GM23338 (cell line): ENCODE measurements at places on chromosomes 12 and 14. TPM values are rescaled to one million over a fixed set of nuclear protein-coding genes. Genes with fewer than 3 reads are reported as not detected.
A peak's percentile ranks its signal among the peaks of the same experiment; 100 is the strongest.

GRCh38 chr12:31021809-31022494 is 51.7 kb upstream of the DDX11 start:
- H3K27me3 ChIP-seq: no peaks in the 10 kb centered on the region
- H3K27ac ChIP-seq: no peak overlapping the region
- no peaks in the 10 kb centered on the region for H3K4me1 ChIP-seq
- DNase-seq: no peak

GRCh38 chr12:111529424-111530368 is 69.4 kb downstream of the ATXN2 start:
- peak; percentile 84 for DNase-seq
- peaks cover 14% of the 10 kb centered on the region for H3K36me3 ChIP-seq
- H3K4me3 ChIP-seq: no peak overlapping the region
- no peaks in the 10 kb centered on the region for H3K4me1 ChIP-seq
- 0 out of 2 replicates have a peak overlapping the region, but pooled peaks have one; percentile 15 for H3K27ac ChIP-seq
- H3K27me3 ChIP-seq: no peaks in the 10 kb centered on the region

- no peak overlapping the region for H3K4me3 ChIP-seq
- H3K27ac ChIP-seq: no peak overlapping the region
- no peaks in the 10 kb centered on the region for H3K36me3 ChIP-seq
- DNase-seq: no peak
These were observed 40.1 kb downstream of the PDZRN4 start for GRCh38 chr12:41228066-41228820.

DNA sequence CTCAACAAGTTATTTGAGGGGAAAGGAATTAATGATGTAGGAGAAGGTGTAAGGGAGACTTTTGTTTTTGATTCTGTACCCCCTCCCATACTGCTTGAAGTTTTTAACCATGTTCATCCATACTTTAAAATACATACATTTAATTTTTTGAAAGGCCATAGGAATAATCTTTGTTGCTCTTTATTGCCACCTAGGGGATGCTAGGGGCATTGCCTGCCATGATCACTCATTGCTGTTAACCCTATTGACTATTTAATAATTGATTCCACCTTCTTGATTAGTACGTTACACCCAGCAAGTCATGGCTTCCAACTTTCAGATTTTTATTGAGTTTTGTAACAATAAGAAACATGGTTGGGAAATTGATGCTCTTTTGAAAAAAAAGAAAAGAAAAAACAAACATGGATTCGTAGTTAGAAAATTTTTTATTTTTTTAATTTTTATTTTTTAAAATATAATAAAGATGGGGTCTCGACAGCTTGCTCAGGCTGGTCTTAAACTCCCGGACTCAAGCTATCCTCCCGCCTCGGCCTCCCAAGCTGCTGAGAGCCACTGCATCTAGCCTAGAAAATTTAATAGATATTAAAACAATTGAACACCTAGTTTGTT is 8.5 kb upstream of the PRKAB1 start:
- DNase-seq: peak; percentile 47
- H3K27me3 ChIP-seq: no peaks in the 10 kb centered on the region
- H3K27ac ChIP-seq: no peak overlapping the region
- H3K4me3 ChIP-seq: no peak overlapping the region
- H3K4me1 ChIP-seq: no peaks in the 10 kb centered on the region

The MYO1H gene
- total RNA-seq: not detected in 2 replicates

The KRT3 gene
- not detected in 2 replicates for total RNA-seq
